Activated naive CD4-positive, alpha-beta T cell (primary cell): ENCODE measurements at places on chromosomes 5 and 9.
A peak's percentile ranks its signal among the peaks of the same experiment; 100 is the strongest.

DNA sequence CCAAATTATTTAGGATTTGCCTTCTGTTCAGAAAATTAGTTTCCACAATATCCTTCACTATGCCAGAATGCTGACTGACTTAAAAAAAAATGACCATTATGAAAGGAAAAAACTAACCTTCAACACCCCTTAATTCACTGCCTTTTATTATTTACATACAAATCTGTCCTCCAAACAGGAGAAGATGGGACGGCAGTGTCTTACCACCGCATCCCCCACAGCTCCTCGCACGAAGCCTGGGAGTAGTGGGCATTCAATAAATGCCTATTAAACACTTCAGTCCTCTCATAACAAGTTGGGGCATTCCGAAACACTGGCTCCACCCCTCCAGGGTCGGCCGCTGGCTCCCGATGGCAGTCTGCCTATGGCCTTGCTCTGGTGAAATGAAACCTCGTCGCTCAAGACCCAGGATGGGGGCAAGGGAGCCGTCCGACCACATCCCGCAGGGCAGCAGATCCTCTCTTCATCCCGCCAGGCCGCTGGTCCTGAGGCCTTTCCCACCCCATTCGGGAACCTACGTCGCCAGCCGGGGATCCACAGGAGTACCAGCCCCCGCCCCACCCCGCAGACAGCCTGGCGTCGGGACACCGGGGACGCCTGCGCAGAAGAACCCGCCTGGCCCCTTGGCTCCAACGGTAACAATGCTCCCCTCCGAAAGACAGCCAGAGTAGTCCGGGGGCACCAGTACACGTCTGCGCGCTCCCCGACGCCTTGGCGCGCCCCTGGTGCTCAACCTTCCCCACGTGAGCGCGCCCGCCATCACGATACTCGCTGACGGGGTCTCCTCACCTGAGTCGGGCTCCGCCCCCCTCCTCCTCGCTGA is 613 bp downstream of the ZBTB5 start:
- no peak for DNase-seq

- no peak for DNase-seq
Observed at GRCh38 chr5:151427258-151427657, 20.1 kb upstream of the SLC36A1 start.

DNA sequence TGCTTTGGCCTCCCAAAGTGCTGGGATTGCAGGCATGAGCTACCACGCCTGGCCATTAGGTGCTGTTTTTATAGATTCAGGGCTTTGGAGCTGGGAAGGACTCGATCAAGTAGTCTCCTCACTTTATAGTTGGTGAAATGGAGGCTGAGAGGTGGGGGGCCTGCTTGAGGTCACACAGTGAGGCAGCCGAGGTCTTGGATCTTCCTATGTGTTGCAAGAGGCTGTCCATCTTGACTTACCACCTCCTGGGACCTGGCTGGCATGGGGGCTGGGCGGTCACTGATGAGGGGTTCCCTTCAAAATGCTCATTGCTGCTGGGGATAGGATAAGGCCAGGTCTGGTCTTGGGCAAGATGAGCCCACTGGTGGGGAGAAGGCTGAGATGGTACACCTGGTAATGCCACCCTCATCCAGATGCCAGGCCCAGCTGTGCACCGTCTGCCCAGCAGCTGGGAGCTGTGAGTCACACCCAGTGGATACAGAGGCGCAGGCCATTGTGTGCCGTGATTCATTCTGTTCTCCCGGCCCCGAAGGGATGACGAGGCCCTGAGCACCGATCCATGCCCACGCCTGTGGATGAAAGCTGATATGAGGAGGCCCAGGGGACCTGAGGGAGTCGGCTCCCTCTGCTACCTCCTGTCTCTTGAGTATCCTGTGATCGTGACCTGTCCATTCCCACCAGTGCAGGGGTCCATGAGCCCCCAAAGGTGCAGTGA is 10.5 kb upstream of the NDST1 start:
- DNase-seq, result no peak

- DNase-seq, result no peak
Observed at GRCh38 chr5:17852111-17852510, 217.9 kb downstream of the TAF11L14 start.

DNA sequence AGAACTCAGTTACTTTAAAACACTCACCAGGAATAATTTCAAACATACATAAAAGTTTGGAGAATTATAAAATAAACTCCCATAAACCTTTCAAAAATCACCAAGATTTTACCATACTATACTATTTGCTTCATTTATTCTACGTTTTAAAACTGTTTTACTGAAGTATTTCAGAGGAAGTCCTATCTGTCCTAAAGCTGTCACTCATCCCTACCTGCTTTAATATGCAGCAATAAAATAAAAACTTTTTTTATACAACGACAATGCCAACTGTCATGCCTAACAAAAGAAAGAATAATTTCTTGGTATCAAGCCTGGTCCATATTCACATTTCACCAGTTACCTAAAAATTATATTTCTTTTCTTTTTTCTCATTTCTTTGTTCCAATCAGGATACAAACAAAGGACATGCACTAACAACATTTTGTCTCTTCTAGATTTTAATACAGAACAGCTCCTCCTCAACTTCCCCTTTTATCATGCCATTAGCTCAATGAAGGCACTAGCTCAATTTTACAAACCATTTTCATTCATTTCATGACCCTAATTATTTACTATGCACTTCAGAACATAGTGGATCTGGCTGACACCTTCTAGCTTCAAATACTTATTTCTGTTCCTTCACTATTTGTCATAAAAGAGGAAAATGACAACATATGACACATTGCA is 135.2 kb downstream of the GNAQ start:
- no peak for DNase-seq

GRCh38 chr5:36690041-36690961 is 83.9 kb downstream of the SLC1A3 start:
- DNase-seq, result peak; percentile 45

- no peak for DNase-seq
Observed at GRCh38 chr9:6109986-6110385, 94.6 kb upstream of the RANBP6 start.

- DNase-seq, result no peak
Observed at GRCh38 chr5:147391781-147392180, 118.1 kb downstream of the DPYSL3 start.

- DNase-seq, result no peak
Observed at GRCh38 chr5:174514325-174514724, 210.1 kb upstream of the MSX2 start.

DNA sequence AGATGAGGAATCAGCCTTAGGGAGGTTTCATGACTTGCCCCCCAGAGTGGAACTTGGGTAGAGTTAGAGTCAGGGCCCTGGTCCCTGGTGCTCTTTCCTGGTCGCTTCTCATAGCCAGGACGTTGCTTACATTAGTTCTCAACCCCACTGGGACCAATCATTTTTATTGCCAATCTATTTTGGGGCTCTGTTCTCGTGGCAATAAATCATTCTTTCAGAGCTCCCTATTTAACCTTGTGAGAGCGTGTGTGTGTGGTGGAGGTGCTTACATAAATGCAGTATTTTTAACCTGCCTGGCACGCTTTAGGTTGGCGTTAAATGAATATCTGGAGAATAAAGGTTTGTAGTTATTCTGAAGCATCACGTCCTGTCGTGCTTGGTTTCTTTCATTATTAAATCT is 4.1 kb downstream of the TRIO start:
- DNase-seq, result no peak

DNA sequence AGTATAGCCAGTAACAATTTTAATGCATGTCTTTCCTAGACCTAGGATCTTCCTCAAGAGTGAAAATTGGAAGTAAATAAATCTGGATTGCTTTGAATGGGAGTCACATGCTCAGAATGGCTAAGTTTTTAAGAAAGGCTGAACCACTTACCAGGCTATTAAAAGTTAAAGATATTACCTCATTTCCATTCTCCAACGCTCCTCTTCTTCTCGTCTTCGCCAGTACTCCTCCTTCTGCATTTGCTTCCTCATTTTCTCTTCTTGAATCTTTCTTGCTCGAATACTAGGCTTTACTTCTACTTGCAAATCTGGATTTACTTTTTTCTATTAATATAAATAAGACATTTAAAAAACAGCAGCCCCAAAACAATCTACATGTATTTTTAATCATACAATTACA is 49.6 kb downstream of the ZFR start:
- DNase-seq, result no peak

GRCh38 chr5:41598011-41598410 is 87.6 kb upstream of the PLCXD3 start:
- no peak for DNase-seq

DNA sequence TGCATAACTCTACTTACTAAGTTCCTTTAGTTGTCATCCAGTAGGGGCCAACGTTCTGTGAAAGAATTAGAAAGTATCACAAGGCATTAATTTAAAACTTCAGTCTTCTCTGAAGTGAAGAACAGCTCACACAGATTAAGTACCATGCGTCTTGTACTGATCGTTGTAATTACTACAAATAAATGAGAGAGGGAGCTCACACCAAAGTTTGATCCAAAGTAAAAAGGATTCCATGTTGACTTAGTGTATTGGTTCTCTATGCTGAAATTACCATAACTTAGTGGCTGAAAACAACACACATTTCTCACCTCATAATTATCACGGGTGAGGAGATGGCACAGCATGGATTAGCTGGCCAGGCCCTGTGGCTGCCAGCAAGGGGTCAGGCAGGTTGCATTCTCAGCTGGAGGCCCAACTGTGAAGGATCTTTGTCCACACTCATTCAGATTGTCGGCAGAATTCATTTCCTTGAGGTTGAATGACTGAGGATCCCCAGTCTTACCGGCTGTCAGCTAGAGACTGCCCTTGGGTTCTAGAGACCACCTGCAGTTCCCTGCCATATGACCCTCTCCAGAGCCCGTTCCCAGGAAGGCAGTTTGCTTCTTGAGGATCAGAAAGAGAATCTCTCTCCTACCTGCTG is 169.1 kb downstream of the YTHDC2 start:
- DNase-seq, result no peak

- peak; percentile 21 for DNase-seq
Observed at GRCh38 chr5:150000990-150001659, 586 bp downstream of the HMGXB3 start.

DNA sequence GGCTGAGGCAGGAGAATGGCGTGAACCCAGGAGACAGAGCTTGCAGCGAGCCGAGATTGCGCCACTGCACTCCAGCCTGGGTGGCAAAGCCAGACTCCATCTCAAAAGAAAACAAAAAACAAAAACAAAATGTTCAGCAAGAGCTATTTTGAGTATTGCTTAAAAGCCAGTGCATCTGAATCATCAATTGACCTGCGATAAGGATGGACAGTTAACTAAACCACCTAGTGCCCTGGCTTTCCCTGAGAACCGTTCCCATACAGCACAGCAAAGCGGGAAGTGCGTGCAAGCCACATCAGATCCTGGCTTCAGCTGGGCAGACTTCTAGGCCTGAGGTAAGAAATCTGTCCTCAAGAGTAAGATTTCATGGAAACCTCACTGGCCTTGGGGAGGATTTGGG is 2.7 kb downstream of the DYNC2I2 start:
- DNase-seq, result no peak

- no peak for DNase-seq
Observed at GRCh38 chr5:134070725-134071613, 43.5 kb upstream of the TCF7 start.

DNA sequence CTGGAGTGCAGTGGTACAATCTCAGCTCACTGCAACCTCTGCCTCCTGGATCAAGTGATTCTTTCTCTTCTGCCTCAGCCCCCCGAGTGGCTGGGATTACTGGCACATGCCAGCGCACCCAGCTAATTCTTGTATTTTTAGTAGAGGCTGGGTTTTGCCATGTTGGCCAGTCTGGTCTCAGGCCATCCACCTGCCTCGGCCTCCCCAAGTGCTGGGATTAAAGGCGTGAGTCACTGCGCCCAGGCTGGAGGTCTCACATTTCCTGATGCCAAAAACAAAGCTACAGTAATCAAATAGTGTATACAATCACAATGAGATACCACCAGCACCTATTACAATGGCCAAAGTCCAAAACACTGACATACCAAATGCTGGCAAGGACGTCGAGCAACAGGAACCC is 51.1 kb downstream of the TTLL11 start:
- no peak for DNase-seq

GRCh38 chr5:131532031-131532640 is 102.9 kb downstream of the RAPGEF6 start:
- DNase-seq, result no peak

- no peak for DNase-seq
Observed at GRCh38 chr9:124180557-124180956, 77.2 kb upstream of the NEK6 start.

- no peak for DNase-seq
Observed at GRCh38 chr9:123349033-123349432, 7.0 kb upstream of the CRB2 start.

DNA sequence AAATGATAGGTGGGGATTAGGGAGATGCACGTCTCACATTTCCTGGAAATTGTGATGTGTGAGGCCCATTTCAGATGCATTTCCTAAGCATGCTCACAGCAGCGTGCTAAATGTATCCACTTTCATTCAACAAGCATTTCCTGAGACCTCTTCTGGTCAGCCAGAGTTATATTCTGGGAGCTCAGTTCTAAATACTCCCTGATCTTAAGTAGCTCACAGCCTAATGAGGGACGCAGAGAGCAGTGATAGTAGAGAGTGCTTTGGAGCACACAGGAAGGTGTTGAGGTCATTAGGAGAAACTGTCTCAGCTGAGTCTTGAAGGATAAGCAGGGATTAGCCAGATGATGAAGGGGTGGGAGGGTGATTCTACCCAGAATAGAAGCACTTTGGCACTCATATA is 46.2 kb upstream of the FSD1L start:
- DNase-seq, result no peak

DNA sequence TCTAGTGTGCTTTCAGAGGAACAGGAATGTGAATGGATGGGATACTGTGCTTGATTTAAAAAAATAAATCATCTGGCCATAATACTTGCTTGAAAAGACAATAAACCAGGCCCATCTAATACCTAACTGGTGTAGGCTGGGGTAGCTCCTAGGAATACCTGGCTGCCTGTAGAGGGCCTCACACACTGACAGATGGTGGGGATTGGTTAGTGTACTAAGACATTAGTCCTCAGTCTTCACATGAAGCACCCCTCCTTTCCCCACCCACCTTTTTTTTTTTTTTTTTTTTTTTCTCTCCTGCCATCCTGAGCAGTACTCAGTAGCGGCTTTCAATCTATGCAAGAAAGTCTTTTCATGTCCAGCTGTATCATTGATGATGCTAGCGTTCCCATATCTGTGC is 130.5 kb downstream of the ADGRV1 start:
- DNase-seq, result no peak

DNA sequence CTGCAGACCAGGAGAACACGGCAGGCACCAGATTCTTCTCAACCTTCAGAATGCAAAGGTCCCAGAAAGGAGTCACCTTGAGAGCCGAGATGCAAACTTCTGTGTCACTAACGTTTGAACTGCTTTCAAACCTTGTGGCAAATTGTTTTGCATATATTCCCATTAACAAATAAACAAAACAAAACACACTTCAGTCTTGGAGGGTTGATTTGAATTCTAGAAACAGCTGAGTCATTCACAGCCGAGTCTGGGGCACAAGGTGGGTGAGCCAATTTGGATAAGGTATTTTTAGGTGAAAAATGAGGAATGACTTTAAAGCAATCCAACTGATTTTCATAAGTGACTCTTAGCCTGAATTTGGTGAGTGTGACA is 38.8 kb upstream of the ANKRD33B start:
- DNase-seq, result no peak

DNA sequence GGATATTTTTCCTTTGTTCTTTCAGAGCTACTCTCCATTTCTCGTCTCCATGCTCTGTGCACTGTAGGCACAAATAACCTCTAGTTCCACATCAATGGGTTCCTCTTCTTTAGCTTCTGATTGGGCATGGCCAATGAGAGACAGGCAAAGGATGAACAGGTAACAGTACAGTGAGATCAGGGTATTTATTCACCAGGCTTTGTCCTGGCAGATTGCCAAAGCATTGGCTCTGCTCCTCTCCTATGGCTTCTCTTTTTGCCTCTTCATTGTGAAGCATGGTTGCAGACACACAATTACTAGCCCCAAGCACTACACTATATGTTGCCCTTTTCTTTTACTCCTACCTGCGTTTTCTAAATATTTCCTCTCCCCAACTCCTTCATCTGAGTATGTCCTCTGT is 215.1 kb upstream of the ARRDC3 start:
- no peak for DNase-seq
